Stimulated activated memory B cell treated with anti-CD40 and anti-IgM and Interleukin-4, amounts not matched to agents 10 μg/mL and 1 μg/mL and 100 μg/mL, for 72 hours (primary cell): ENCODE measurements at places on chromosomes 2 and 18.
A peak's percentile ranks its signal among the peaks of the same experiment; 100 is the strongest.

- no peak for ATAC-seq
Observed at GRCh38 chr2:41899189-41899588, 148.6 kb upstream of the PKDCC start.

- no peak for ATAC-seq
Observed at GRCh38 chr2:120828829-120829632, 93.4 kb downstream of the GLI2 start.

GRCh38 chr2:64820901-64821300 is 167.2 kb upstream of the SERTAD2 start:
- no peak for ATAC-seq

GRCh38 chr18:9842448-9842847 is 43.3 kb upstream of the TXNDC2 start:
- ATAC-seq: no peak

DNA sequence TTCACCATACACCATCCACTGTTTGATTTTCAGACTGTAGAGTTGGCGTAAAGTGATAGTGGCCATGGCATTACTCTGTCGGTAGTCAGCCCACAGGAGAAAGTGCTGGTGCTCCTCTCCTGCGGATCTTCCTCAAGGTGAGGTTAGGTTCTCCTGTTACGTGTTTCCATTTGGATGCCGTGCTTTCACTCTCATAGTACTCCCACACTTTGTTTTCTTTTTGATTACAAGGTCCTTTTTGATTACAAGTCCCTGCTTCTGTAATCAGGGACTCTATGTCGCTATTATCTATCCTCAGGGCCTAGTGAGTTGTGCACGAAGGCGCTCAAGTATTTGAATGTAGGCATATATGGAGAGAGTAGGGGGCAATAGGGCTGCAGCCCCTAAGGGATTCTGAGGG is 4.3 kb downstream of the TAF4B start:
- ATAC-seq: no peak

DNA sequence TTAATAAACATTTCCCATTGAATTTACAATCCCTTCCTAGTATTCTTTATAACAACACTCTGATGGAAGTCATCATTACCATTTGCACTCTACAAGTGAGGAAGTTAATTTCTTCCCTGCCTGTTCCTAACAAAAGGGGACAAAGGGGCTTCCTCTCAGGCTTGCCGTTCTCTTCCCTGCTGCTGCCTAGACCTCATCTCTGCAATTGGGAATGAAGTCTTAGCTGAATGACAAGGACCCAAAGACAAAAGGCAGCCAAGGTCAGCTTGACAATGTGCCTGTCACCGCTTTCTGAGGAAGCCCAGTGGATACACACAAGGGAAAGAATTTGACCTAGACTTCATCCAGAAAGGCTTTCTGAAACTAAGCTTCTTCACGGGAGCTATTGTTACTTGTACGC is 416.4 kb downstream of the CMPK2 start:
- ATAC-seq: no peak

GRCh38 chr18:48430150-48430549 is 21.0 kb upstream of the ZBTB7C start:
- peak; percentile 12 for ATAC-seq

DNA sequence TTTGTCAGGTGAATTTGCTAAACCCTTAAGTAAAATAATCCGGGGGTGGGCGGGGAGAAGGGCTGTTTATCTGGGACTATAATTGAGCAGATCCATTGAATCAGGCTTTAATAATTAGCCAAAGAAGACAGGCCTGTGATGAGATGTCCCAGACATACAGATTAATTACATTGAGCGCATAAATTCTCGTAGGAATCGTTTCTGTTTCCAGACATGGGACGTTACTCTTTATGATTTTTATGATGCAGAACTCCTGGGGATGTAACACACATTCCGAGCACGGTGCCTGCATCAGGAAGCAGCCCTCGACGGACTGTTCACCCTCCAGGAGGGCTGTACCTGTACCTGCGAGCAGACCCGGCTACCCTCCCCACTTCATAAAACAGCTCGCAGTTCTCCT is 88.9 kb downstream of the SMIM21 start:
- no peak for ATAC-seq
